ENCODE measurements at places on chromosomes 12 and 14.

DNA sequence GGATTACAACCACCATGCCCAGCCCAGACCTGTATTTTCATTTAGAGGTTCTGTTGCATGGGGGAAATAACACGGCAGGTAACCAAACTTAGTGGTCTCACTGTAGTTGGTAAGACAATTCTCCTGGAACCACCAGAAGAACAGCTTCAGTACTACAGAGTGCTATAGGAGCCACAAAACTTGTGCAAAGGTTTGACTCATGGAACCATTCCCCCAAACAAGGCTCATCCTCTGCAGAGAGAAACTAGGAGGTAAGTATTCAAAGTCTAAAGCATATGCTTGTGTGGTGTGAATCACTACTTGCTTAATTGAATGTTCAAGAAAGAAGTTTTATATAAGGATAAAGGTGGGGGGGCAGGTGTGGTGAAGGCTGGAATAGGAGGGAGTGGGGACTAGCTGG, 58.7 kb downstream of the GNS start:
- no peak for DNase-seq

- no peak for DNase-seq
Observed at GRCh38 chr14:104968541-104969401, 9.4 kb downstream of the AHNAK2 start.

DNA sequence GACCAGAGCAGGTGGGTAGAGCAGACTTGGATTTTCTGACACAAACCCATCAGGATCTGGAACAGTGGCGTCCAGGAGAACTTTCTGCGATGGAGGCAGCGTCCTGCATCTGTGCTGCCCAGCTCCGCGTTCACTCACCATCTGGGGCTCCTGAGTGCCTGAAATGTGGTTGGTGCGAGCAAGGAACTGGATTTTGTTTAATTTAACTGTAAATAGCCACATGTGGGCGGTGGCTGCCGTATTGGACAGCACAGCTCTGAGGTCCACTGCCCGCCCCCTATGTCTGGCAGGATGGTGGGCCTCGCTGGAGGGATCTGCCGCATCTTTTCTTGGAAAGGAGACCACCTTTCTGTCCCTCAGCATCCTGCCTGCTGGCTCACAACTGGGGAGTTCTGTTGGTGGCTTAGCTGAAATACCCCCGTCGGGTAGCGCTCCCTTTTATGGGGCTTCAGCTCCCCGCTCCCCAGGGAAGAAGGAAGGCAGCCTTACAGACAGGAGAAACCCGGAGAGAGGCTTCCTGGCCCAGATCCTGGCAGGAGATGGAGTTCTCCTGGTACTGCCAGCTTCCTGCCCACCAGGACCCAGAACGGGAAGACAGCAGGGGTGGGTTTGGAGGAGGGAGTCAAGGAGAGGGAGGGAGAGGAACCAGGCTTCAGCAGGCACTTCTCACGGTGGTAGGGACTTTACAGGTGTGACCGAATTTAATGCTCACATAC, 184.9 kb upstream of the PRMT8 start:
- no peak for DNase-seq

- no peak for DNase-seq
Observed at GRCh38 chr12:132646850-132647249, 28.3 kb downstream of the P2RX2 start.

DNA sequence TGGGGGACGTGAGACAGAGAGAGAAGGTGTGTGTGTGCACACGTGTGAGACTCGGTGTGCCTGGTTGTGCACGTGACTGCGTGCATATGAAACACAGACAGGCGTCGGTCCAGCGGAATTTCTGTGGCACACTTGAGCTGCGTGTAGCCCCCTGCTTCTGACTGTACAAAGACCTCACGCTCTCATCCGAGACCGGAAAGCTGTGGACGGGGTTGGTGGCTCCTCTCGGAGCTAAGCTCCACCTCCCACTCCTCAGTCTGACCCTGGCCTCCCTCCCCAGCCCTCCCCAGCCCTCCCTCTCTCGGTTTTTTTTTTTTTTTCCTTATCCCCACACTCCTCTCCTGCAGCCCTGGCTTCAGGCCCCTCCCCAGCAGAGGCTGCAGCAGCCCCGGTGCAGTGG, 8.3 kb upstream of the C14orf180 start:
- DNase-seq: no peak

- DNase-seq: no peak
Observed at GRCh38 chr12:24227551-24227950, 278.1 kb upstream of the SOX5 start.

GRCh38 chr12:41466802-41467201, 278.7 kb downstream of the PDZRN4 start:
- DNase-seq: no peak

Data from GM13976 (cell line).